ENCODE measurements at places on chromosomes 1 and 21.

GRCh38 chr1:185853739-185854138 is 119.5 kb downstream of the HMCN1 start:
- no peak for DNase-seq

- DNase-seq, result no peak
Observed at GRCh38 chr21:33991133-33991532, 75.5 kb upstream of the ATP5PO start.

- DNase-seq, result no peak
Observed at GRCh38 chr1:54883349-54884102, 3.5 kb downstream of the DHCR24 start.

DNA sequence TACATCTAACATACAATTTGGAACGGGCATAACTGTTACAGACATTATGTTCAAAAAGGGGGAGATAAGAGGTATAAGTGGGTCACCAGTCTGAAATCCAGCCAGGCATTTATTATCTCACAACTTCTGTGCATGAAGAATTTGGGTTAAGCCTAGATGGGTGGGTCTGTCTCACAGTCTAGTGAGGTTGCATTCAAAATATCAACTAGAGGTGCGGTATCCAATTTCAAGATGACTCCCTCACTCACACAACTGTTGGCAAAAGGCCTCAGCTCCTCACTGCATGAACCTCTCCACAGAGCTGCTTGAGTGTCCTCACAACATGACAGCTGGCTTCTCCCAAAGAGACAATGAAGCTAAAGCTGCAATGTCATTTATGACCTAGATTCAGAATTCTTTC is 4.7 kb downstream of the AUNIP start:
- no peak for DNase-seq

GRCh38 chr1:101158424-101158823 is 78.4 kb upstream of the S1PR1 start:
- no peak for DNase-seq

DNA sequence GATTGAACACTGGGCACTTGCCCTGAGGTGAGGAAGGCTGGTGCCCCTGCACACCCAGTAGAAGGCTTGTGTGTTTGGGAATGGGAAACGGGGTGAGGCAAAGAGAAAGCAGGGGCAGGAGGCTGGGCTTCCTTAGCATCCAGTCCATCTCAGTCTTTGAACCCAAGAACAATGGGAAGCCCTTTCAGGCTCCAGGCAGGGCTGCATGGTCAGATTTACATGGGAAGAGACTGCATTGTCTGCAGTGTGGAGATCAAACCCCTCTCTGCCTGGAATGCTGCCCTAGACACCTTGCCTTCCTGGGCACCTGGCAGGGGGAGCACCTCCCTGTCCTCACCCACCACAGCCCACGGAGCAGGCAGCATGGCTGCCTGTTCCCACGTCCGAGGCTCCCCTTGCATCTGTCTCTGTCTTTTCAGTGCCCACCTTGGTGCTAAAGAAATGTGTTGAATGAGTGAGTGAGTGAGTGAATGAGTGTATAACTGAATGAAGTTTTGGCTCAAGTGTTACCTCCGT is 268.5 kb downstream of the GRIK3 start:
- DNase-seq, result no peak

DNA sequence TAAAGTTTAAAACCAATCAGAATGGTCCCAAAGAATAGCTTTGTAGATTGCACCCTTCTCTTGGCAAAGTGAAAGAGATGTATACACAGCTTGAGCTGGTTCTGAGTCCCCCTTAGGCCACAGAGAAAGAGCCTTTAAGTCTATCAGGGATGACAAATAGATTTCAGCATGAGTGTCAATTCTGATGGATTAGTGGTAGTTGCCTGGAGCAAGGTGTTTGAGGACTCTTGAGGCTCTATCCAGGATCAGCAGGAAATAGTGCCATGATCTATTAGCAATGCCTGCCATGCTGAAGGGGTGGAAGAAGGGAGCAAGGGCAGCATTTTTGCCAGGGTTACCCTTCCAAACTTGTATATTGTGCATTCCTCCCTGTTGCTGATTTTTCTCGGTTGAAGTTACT is 116.6 kb downstream of the ATG4C start:
- no peak for DNase-seq

GRCh38 chr1:214071469-214071868 is 83.7 kb downstream of the PROX1 start:
- DNase-seq, result no peak

- no peak for DNase-seq
Observed at GRCh38 chr1:16242556-16243214, 5.7 kb upstream of the CPLANE2 start.

DNA sequence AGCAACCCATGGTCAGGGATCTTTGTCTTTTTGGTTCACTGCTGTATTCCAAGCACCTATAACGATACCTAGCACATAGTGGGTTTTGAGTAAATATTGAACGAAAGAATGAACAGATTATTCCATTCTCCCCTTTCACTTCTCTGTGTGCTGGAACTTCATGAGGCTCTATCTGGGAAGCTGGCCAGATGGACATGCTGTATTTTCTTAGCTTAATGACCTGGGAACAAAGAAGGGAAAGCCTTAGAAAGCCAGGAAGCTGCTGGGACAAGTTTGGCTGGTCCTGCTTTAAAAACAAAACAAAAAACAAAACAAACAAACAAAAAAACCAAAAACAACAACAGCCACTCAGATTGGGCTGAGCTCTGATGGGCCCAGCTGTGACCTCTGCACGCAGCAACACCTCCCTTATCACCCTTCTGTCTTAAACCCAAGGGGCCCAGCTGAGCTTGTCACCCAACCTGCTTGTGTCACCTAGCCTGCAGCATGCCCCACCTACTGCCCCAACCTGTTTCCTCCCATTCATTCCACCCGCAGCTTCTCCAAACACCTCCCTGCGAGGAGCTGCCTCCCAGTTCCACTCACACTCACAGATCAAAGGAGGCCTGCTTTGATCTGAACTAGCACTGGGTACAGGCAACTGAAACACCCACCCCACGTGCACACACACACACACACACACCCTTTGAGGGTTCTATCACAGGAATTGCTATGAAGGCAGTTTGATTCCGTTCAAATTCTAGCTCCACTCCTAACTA is 37.1 kb downstream of the SLC30A1 start:
- DNase-seq, result no peak

DNA sequence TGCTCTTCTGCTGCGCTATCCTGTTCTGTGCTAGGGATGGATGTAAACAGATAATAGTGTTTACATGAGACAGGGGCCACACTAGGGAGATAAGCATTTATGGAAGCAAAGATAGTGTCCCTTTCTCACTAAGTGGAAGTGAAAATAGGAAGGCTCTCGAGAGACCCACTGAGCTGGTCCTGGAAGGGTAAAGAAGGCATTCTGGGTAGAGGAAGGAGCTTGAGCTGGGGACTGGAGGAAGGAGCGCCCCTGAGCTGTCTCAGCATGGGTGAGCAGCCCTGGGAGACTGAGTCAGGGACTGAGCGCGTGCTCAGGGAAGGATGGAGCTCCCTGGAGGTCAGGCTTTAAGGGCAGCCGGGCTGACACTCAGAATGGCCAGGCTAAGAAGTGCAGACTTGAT is 93.3 kb downstream of the IGSF21 start:
- no peak for DNase-seq

DNA sequence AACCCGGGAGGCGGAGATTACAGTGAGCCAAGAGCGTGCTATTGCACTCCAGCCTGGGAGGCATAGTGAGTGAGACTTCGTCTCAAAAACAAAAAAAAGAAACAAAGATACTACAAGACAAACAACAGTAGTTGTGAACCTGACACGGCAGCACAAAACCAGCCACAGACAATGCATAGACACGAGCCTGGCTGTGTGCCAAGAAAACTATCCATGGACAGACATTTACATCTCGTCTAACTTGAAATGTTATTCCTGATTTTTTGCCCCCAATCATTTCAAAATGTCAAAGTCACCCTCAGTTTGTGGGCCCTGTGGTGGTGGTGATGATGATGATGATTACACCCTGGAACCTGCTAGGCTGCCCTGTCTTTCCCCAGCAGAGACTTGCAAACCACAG is 6.3 kb downstream of the KLHL21 start:
- DNase-seq, result no peak
